ENCODE measurements at places on chromosomes 7 and 10.

DNA sequence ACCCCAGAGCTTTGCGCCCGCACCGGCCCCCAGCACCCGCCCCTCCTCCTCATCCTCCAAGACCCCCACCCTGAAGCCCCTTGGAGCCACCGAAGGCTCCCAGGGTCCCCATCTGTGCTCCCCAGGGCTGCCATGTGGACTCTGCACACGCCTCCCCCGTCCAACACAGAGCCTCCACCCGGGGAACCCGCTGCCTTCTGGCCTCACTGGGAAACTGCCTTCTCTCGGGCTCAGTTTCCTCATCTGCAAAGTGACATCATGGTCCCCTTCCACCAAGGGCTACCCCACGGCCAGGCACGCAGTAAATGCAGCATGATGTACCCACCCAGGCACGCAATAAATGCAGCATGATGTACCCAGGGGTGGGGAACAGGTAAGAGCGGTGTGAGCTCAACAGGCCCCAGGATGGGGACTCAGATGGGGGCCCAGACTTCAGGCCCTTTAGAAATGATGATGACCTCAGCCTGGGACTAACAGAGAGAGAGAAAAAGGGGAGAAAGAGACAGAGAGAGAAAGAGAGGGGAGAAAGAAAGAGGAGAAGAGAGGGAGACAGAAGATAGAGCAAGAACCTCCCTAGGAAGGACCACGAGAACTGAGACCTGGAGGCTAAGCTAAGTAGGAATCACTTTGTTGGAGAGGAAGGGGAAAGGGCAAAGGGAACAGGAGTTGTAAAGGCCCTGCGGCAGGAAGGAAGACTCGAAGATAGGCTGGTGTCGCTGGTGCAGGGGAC, 2.5 kb upstream of the MICALL2 start:
- DNase-seq: no peak

- DNase-seq: no peak
Observed at GRCh38 chr10:111410740-111411139, 333.9 kb downstream of the ADRA2A start.

DNA sequence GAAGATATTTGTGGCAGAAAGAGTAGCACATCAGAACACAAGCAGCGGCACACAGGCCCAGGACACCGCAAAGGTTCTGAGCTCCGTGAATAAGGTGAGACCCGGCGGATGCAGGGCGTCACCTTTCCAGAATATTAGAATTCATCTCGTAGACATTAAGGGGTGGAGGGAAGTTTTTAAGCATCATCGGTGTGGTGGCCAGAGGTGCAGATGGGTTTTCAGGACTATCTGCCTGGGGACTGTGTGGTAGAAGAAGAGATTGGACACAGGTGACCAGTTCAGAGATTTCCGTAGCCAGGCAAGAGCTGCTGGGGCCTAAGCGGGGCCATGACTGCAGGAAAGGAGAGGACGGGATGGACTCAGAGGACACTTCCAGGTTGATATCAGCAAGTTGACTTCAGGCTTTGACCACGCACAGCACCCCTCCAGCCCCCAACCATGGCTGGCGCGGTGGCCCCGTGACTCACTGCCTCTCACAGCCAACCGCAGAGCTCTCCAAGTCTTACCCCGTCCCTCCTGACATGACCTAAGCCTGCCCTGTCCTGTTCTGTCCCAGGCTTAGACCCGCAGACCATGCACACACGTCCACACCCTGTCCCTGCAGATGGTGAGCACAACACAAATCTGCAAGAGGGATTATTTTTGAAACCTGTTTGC, 97.2 kb downstream of the OAT start:
- no peak for DNase-seq

DNA sequence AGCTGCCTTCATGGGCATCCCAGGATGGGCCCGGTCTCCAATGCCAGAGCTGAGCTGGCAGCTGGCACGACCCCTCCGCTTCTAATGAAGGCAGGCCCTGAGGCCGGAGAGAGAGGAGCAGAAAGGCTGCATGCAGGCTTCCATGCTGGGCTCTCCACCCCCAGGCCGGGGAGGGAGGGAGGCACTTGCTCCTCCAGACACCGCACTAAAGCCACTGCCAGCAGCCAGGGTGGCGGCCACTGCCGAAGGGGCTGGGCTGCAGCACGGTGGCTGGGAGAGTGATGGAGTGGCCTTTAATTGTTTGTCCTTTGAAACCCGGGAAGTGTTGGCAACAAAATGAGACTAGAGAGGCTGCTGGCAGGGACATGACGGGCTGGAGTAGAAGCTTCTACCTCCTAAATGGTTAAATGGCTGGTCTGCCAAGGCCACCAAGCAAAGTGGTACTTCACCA, 236.5 kb downstream of the SKAP2 start:
- no peak for DNase-seq

- no peak for DNase-seq
Observed at GRCh38 chr10:28316696-28317095, 13.8 kb upstream of the MPP7 start.

- DNase-seq: no peak
Observed at GRCh38 chr7:132965951-132966350, 115.9 kb downstream of the CHCHD3 start.

DNA sequence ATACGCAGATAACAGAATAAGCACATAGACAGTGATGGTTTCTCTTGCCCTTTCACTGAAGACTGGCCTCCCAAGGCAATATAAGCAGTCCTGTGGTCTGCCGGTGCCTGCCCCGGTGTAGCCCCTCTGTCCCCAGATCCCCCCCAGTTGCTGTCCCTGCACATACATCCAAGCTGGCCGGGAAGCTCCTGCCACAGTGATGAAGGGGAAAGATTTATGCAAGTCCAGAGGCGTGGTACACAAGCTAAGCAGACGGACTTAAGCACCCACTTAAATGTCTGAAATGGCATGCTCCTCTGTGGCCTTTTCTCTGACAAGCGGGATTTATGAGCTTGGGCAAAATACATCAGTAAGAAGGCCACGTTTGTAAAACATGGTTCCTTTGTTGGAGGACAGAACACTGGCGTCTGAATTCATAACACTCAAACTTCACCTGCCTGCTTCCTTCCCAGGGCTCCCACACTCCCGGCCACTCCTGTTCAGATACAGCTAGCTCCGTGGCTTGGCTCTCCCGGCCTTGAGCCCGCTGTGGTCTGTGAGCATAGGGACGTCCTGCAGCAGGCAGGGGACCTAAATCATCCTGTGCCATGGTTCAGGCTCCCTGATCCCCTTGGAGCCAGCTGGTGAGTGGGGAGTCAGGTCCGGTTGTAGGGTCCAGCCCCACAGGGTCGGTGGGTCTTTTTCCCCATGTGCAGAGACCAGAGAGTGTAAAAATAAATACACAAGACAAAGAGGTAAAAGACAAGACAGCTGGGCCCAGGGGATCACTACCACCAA, 61.7 kb upstream of the PPP2R2D start:
- no peak for DNase-seq
